ENCODE measurements at places on chromosomes 12 and 14. TPM values are rescaled to one million over a fixed set of nuclear protein-coding genes. Genes with fewer than 3 reads are reported as not detected.

Gene KIF5A
- 0.71 TPM for total RNA-seq

Gene RNASE7
- not detected for total RNA-seq

Gene TMPO
- total RNA-seq: 297 TPM

Gene SAMD15
- total RNA-seq: 0.26 TPM

Gene BCAT1
- total RNA-seq: 6.9 TPM

Gene RHNO1
- 66.4 TPM for total RNA-seq

Gene CKB
- total RNA-seq: 4.5 TPM

Gene MDGA2
- not detected for total RNA-seq

Gene OR10G2
- total RNA-seq: not detected

Gene TMEM233
- not detected for total RNA-seq

Gene TOGARAM1
- total RNA-seq: 7.1 TPM

Gene CMKLR1
- not detected for total RNA-seq

Gene KRT80
- total RNA-seq: not detected

Gene PARP2
- 25.2 TPM for total RNA-seq

Gene SLC7A7
- total RNA-seq: 0.43 TPM

Gene SLC35F4
- not detected for total RNA-seq

Gene MGP
- not detected for total RNA-seq

Gene RILPL1
- total RNA-seq: 1.3 TPM

Gene AICDA
- 0.82 TPM for total RNA-seq

Gene C12orf50
- total RNA-seq: not detected

Gene AKAP3
- total RNA-seq: 2.3 TPM

Gene NRXN3
- not detected for total RNA-seq

Gene OTX2
- total RNA-seq: not detected

Gene TSPAN11
- not detected for total RNA-seq

Gene HCAR1
- 0.58 TPM for total RNA-seq

Gene SRRM4
- total RNA-seq: not detected

Gene KRT71
- not detected for total RNA-seq

Gene LALBA
- not detected for total RNA-seq

Gene KRT2
- total RNA-seq: 0.24 TPM

Gene KCNC2
- not detected for total RNA-seq

Gene KITLG
- 0.10 TPM for total RNA-seq
